ENCODE measurements at places on chromosomes 12 and 14.

DNA sequence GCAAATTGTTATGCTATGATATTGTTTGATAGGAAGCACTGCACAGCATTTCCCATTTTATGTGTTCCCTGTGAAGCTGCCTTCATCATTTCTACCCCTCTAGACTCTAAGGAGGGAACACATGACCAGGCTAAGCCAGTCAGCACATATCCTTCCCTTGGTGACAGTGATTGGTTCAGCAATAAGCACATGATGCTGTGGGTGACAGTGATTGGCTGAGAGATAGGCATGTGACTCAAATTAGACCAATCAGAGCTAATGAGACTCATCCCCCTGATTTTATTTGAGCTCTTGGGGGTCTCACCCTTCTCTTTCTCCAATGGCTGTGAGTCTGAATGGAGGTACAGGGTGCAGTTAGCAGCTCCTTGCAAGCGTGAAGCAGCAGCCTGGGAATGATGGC lies 195.2 kb downstream of the NUAK1 start:
- no peaks in the 10 kb centered on the region for H3K36me3 ChIP-seq
- H3K4me3 ChIP-seq, result no peak overlapping the region
- no peak overlapping the region for H3K27ac ChIP-seq
- no peak for DNase-seq

- no peaks in the 10 kb centered on the region for H3K36me3 ChIP-seq
- H3K27ac ChIP-seq, result no peak overlapping the region
- H3K27me3 ChIP-seq, result no peaks in the 10 kb centered on the region
- no peaks in the 10 kb centered on the region for H3K4me1 ChIP-seq
- DNase-seq, result peak; percentile 7
These were observed 256.8 kb upstream of the GARIN6 start for GRCh38 chr12:99390707-99391106.

DNA sequence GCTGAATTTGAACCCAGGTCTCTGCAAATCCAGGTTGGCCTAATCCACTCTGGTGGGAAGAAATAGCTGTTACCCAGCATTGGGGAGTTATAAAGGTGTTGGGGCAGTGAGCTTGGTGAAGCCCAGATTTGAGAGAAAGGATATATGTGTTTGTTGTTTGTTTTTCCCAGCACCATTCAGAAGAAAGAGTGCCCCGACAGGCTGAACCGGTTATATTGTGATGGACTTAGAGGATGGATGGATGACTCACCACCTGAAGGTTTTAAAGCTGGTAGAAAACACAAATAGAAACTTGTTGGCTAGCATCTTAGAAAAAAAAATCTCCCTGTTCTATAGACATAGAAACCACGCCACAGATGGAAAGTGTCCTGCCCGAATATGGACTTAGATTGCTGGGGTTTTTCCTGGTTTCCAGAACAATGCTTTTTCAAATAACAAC lies 404.6 kb downstream of the MED13L start:
- H3K4me1 ChIP-seq, result peaks cover 21% of the 10 kb centered on the region
- DNase-seq, result no peak
- no peak overlapping the region for H3K27ac ChIP-seq

- H3K4me1 ChIP-seq, result peaks cover 4% of the 10 kb centered on the region
- DNase-seq, result no peak
- no peak overlapping the region for H3K4me3 ChIP-seq
- no peak overlapping the region for H3K27ac ChIP-seq
These were observed 154.3 kb downstream of the CEP83 start for GRCh38 chr12:94305130-94305957.

DNA sequence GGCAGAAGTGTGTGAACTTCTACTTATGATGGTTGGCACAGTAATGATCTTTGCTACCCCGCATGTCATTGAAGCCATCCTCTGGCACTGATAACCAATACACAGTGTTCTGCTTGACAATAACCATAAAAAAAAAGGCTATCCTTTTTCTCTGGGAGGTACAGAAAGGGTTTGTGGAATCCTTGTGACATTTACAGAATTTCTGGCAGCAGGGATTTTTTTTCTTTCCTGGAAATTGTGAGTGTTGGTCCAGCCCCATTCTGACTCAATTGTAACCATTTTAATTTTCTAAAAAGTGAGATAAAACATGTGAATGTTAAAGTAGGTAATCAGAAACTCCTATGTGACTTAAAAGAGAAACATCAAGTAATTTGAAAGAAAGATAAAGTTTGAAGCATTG lies 943.8 kb downstream of the TMTC2 start:
- DNase-seq, result no peak
- H3K4me1 ChIP-seq, result no peaks in the 10 kb centered on the region
- H3K36me3 ChIP-seq, result no peaks in the 10 kb centered on the region

GRCh38 chr14:104164041-104164440 lies 25.7 kb downstream of the KIF26A start:
- no peaks in the 10 kb centered on the region for H3K4me1 ChIP-seq
- H3K27me3 ChIP-seq, result no peaks in the 10 kb centered on the region
- no peak overlapping the region for H3K4me3 ChIP-seq
- no peak overlapping the region for H3K27ac ChIP-seq
- no peak for DNase-seq
- H3K36me3 ChIP-seq, result no peaks in the 10 kb centered on the region

- no peaks in the 10 kb centered on the region for H3K27me3 ChIP-seq
- H3K4me3 ChIP-seq, result no peak overlapping the region
- H3K4me1 ChIP-seq, result no peaks in the 10 kb centered on the region
- H3K27ac ChIP-seq, result no peak overlapping the region
- DNase-seq, result no peak
These were observed 709.0 kb upstream of the FOXG1 start for GRCh38 chr14:28057359-28058296.

GRCh38 chr12:124620606-124621295 lies 53.3 kb upstream of the NCOR2 start:
- H3K27me3 ChIP-seq, result no peaks in the 10 kb centered on the region
- peak overlapping the region; percentile 8 for H3K4me3 ChIP-seq
- H3K4me1 ChIP-seq, result peaks cover 17% of the 10 kb centered on the region

GRCh38 chr14:23573384-23574015 lies 5.1 kb downstream of the JPH4 start:
- H3K4me1 ChIP-seq, result no peaks in the 10 kb centered on the region
- H3K36me3 ChIP-seq, result no peaks in the 10 kb centered on the region
- H3K4me3 ChIP-seq, result no peak overlapping the region
- H3K27ac ChIP-seq, result no peak overlapping the region

GRCh38 chr12:11877102-11877826 lies 193.5 kb upstream of the BCL2L14 start:
- DNase-seq, result no peak
- H3K36me3 ChIP-seq, result no peaks in the 10 kb centered on the region
- H3K4me1 ChIP-seq, result peaks cover 14% of the 10 kb centered on the region
- H3K4me3 ChIP-seq, result no peak overlapping the region
- H3K27ac ChIP-seq, result no peak overlapping the region
- H3K27me3 ChIP-seq, result no peaks in the 10 kb centered on the region

- H3K27ac ChIP-seq, result no peak overlapping the region
- no peaks in the 10 kb centered on the region for H3K27me3 ChIP-seq
- DNase-seq, result no peak
- H3K36me3 ChIP-seq, result no peaks in the 10 kb centered on the region
These were observed 344.2 kb downstream of the LRIG3 start for GRCh38 chr12:58576081-58576480.

GRCh38 chr12:13428538-13429265 lies 232.2 kb downstream of the EMP1 start:
- no peak overlapping the region for H3K27ac ChIP-seq
- no peaks in the 10 kb centered on the region for H3K36me3 ChIP-seq
- no peak for DNase-seq
- H3K4me1 ChIP-seq, result no peaks in the 10 kb centered on the region
- H3K27me3 ChIP-seq, result no peaks in the 10 kb centered on the region
- no peak overlapping the region for H3K4me3 ChIP-seq

DNA sequence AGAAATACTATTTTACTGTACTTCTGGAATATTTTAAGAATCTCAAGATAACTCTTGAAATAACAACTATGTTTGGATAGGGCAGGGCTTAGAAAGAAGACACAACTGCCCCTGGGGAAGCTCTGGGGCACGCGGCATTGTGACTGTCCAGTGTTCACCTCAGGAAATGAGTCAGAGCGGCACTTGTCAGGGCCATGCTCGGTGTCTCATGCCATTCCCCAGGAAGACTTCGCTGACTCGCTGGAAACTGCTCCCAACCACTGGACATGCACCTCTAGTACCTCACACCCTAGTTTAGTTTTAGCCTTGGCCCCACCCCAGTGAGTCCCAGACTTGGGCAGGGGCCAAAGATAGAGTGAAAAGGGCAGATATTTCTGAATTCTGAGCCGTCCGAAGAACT lies 192.0 kb downstream of the TTC7B start:
- H3K27me3 ChIP-seq, result no peaks in the 10 kb centered on the region
- H3K27ac ChIP-seq, result peak overlapping the region; percentile 94
- H3K4me3 ChIP-seq, result peak overlapping the region; percentile 26

DNA sequence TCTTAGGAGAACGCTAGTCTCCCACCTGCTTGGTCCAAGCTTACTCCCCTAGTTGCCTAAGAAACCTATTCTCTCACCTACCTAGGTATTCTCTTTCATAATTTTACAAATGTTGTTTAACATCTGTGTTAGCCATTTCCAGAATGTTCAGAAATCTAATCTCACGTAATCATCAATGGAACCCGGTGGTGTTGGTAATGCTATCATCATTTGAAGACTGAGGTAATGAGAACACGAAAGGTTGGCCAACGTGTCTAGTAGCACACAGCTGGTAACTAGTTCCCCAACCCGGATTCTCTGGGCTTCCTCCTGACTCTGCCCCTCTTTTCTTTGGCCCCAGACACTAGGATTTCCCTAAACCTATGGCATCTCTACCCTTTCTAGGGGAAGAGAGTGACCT lies 43.8 kb upstream of the EMP1 start:
- H3K27me3 ChIP-seq, result peaks cover 1% of the 10 kb centered on the region
- H3K4me3 ChIP-seq, result no peak overlapping the region
- no peaks in the 10 kb centered on the region for H3K4me1 ChIP-seq
- no peak overlapping the region for H3K27ac ChIP-seq
- no peaks in the 10 kb centered on the region for H3K36me3 ChIP-seq

DNA sequence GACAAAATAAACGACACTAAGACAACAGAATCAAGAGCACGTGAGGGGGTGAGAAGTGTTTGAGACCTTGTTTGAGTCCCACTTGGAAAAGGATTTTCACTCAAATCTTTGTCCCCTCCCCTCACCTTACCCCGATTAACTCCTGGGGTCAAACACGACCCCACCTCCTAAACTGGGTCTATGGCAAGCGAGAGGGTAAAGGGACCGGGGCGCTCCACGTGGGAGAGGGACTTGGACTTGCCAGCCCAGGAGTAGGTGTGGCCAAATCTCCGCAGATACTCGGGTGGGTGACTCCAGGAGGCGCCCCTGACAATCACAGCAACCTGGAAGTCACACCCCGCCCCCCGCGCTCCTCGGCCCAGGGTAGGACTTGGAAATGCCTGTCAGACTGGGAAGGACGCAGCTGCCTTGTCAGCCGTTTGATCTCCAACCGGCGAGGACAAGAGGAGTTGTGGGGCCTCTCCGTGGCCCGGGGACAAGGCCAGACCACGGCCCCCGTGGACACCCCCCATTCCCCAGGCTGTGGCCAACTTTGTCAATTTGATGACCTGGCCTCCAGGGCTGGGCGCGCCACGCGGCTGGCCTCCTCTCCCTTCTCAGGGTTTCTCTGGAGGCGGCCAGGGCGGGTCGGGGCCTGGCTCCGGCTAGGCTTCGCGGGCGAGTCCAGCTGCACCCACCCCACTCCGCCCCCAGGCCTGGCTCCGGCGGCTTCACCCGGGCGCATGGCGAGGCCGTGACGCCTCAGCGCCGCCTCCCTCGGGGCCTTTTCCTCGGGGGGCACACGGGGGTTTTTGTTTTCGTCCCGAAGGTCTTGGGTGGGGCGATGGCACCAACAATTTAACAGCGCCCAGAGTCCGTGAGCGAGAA lies 1.1 kb upstream of the BCL11B start:
- H3K27ac ChIP-seq, result no peak overlapping the region
- peaks cover 88% of the 10 kb centered on the region for H3K27me3 ChIP-seq
- no peaks in the 10 kb centered on the region for H3K36me3 ChIP-seq
- H3K4me1 ChIP-seq, result peaks cover 12% of the 10 kb centered on the region
- no peak overlapping the region for H3K4me3 ChIP-seq
- no peak for DNase-seq

All from psoas muscle (tissue), 8 donors.